ENCODE measurements at places on chromosomes 6 and 20. TPM values are rescaled to one million over a fixed set of nuclear protein-coding genes. Genes with fewer than 3 reads are reported as not detected.

PHACTR1 gene
- total RNA-seq = 50.7 TPM

WFDC5 gene
- total RNA-seq = not detected

YIPF3 gene
- total RNA-seq = 198 TPM

ZSCAN31 gene
- total RNA-seq = 6.9 TPM

COL9A3 gene
- 78.7 TPM for total RNA-seq

PCK1 gene
- total RNA-seq = not detected

GPX5 gene
- total RNA-seq = not detected

NFS1 gene
- 13.9 TPM for total RNA-seq

ENPP1 gene
- total RNA-seq = 2.4 TPM

TCF15 gene
- 19.7 TPM for total RNA-seq

SLC22A2 gene
- total RNA-seq = not detected

DPPA5 gene
- not detected for total RNA-seq

BRD2 gene
- total RNA-seq = 213 TPM

NOX3 gene
- total RNA-seq = not detected

ULBP2 gene
- 5.4 TPM for total RNA-seq

GPR6 gene
- total RNA-seq = not detected

CRISP2 gene
- not detected for total RNA-seq

ALDH8A1 gene
- total RNA-seq = 1.8 TPM

VSTM2L gene
- 15.9 TPM for total RNA-seq

RBPJL gene
- total RNA-seq = not detected

DLL1 gene
- total RNA-seq = 34.3 TPM

NKX2-4 gene
- total RNA-seq = not detected

PRICKLE4 gene
- 2.3 TPM for total RNA-seq

TNXB gene
- total RNA-seq = 6.0 TPM

PFDN4 gene
- total RNA-seq = 51.6 TPM

BEND6 gene
- 1.2 TPM for total RNA-seq

AP5S1 gene
- total RNA-seq = 8.1 TPM

OXT gene
- total RNA-seq = not detected

LSM2 gene
- total RNA-seq = 68.2 TPM

IP6K3 gene
- total RNA-seq = 2.7 TPM

FAM135A gene
- total RNA-seq = 22.3 TPM

COL21A1 gene
- total RNA-seq = 0.69 TPM

PI16 gene
- not detected for total RNA-seq

HLA-G gene
- total RNA-seq = not detected

CST4 gene
- not detected for total RNA-seq

ERVFRD-1 gene
- total RNA-seq = not detected

ABHD16B gene
- total RNA-seq = not detected

C6orf118 gene
- not detected for total RNA-seq

GTSF1L gene
- not detected for total RNA-seq

BACH2 gene
- total RNA-seq = 96.4 TPM

MAN1A1 gene
- 10.5 TPM for total RNA-seq

GABRR1 gene
- total RNA-seq = not detected

TASP1 gene
- 13.5 TPM for total RNA-seq

MAPK13 gene
- total RNA-seq = 4.2 TPM

ELOVL2 gene
- 10.6 TPM for total RNA-seq

Data from glutamatergic neuron (in vitro differentiated cells).